ENCODE measurements at places on chromosomes 3 and 15.

DNA sequence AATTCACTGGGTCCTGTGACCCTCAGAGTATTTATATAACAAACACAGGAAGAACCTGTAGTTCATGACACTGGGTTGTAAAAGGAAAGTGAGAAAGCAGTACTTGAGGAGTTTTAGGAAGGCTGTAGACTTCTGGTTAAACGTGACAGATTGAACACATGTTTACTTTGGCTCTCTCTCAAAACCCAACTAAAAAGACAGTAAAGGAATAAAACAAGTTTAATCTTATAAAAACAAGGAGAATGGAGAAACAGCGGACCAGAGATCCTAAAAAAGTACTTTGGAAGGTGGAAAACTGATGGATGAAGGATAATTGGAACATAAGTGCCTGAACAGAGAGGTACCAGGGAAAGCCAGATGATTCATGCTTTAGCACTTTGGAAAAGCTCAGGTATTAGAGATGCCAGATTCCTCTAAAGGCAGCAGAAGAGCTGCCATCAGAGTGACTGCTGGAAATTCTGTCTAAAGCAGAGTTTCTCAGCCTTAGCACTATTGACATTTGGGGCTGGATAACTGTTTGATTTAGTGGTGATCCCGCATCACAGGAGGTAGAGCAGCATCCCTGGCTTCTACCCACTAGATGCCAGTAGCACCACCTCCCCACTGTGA is 182.9 kb upstream of the RORA start:
- DNase-seq: no peak

- no peak for DNase-seq
Observed at GRCh38 chr3:188503647-188504046, 349.7 kb downstream of the LPP start.

DNA sequence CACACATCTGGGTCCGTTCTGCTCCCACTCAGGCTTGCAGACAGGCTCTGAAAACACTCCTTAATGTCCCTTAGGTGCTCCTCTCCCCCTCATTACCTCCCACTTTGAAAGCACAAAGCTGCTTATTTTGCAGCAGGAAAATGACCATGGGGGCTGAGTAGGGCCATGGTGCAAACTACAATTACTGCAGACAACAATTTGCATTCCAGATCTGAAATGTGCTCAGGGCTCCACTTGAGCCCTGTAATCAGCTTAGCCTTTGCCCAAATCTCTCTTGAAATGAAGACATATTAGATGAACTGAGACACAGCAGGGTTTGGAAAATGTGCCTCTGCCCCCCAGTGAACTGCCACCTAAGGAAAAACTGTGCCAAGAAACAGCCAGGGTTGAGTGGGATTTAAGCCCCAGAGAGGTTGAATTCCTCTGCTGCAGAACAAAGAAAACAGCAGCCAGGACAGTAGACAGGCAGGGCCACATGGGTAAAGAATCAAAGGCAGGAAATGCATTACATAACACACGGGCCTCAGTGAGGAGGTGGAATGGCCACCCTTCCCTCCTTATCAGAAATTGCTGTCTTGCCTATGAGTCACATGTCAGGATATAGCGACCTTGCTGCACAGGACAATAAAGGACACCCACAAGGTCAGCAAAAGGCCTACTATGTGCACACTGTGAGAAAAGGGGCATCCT is 126.8 kb upstream of the ARHGEF3 start:
- DNase-seq: no peak

GRCh38 chr3:101131767-101132166 is 138.5 kb upstream of the ABI3BP start:
- no peak for DNase-seq

DNA sequence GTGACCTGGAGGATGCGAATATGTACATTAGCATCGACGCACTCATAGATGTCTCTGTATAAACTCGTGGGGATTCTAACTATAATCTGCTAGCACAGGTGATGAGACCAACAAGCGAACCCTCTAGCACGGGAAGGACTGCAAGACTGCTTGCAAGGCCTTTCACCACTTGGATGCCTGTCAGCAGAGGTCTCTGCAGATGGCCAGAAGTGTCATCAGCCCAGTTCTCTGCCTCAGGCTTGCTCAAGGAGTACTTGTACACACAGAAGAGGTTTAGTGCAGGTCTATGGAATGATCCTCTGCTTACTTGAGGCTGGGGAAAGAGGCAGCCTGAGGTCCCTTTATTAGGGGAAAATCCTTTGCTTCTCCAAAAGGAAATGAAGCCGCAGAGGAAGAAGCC is 48.1 kb downstream of the EDEM1 start:
- DNase-seq: no peak

DNA sequence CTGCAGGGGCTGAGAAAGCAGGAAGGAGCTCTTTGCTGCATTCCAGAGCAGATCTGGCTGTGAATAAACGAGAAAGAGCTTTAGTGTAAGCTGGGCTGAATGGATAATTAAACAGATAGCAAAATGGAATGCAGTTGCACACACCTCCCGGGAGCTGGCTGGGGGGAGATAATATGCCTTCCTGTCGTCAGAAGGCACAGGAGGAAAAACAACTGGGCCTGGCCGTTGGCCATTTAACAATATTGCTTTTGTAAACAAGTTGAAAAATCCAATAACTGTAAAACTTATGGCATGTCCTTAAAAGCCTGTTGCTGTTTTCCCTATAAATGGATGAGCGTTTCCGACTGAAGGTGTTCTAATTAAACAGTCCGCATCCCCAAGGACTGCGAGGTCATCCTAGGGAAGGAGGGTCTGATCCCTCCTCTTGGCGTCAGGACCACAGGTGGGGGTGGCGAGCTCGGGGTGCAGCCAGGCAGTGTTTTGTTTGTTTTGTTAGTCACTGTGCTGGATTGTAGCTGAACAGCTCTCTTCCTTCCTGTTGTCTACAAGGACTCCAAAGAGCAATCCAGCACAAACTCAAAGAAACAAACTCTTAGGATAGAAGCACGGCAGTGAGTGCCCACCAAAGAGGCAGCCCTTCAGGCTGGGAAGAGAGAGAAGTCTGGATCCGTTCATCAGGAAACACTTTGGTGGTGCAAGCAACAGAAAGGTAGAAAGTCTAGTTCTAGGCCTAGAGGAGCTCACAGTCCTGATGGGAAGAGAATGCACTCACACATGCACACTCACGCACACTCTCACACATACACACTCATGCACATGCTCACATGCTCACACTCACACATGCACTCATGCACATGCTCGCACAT is 133.4 kb upstream of the SMAD3 start:
- DNase-seq: no peak

- no peak for DNase-seq
Observed at GRCh38 chr3:158953131-158953530, 151.3 kb downstream of the MFSD1 start.

- DNase-seq: no peak
Observed at GRCh38 chr3:157104928-157105652, 54.9 kb downstream of the CCNL1 start.

GRCh38 chr15:69360642-69361041 is 53.5 kb upstream of the KIF23 start:
- DNase-seq: no peak

DNA sequence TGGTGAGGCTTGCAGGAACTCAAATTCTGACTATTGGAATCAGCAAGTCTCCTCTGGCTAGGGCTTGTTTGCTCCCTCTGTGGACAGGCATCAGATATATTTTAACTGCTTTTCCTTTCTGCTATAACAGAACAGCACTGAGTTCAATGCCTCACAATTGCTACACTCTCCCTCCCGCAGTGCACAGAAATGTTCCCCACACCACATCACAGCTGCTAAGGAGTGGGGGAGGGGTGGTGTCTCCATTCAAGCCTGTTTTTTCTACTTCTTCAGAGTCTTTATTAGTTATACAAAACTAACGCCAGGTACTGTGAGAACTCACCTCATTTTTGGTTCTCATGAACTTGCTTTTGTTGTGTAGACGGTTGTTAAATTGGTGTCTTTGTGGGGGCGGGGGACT is 68.5 kb downstream of the BCHE start:
- DNase-seq: no peak

DNA sequence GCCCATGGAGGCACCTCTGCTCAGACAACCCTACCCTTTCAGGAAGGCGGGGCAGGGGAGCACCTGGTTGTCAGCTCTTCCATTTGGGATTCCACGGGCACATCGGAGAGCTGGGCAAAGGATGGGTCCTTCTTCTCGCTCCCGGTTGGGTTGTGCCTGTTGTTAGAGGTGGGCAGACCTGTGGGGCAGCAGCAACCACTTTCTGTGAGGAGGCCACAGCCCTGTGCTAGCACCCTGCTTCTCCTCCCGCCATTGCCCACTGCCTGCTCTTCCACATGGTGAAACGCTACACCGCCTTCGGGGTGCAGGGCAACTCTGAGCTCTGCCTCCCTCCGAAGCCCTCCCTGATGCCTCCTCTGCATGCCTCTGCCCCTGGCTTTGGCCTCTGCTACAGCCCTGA is 7.0 kb upstream of the HHATL start:
- no peak for DNase-seq

DNA sequence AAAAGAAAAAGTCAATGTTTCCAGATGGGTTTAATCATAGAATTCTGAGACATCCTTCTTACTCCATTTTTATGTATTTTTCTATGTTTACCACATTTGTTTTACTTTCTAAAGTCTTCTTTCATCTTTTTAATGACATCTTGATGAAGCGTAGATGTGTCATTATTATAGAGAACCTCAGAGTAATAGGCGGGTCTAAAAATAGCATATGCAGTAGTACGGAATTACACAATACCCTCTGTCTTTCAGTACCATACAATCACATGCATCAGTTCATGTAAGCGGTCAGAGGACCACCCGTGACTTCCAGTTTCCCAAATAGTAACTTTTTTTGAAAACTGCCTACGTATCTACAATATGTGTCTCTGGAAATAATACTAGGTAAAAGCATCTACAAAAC is 224.0 kb downstream of the PLOD2 start:
- no peak for DNase-seq

DNA sequence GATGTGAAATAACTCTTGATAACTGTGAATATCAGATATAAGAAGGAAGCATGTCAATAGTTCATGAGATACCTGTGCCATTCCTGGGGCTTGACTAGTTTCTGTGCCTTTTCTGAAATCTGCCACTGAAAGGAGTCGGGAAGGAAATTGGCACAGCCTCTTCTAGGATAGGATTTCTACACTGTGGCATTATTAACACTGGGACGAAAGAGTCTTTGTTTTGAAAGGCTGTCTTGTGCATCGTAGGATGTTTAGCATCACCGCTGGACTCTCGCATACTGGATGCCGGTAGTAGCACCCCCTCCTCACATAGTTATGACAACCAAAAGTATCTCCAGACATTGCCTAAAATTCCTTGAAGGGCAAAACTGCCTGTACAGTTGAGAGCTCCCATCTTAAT is 77.9 kb upstream of the SAMMSON start:
- no peak for DNase-seq

GRCh38 chr3:87370007-87370406 is 93.6 kb upstream of the POU1F1 start:
- no peak for DNase-seq

- DNase-seq: no peak
Observed at GRCh38 chr3:19937459-19938294, 3.7 kb upstream of the EFHB start.

GRCh38 chr3:8278448-8278847 is 223.2 kb upstream of the LMCD1 start:
- no peak for DNase-seq

- DNase-seq: no peak
Observed at GRCh38 chr3:167872941-167873340, 137.4 kb downstream of the SERPINI1 start.

DNA sequence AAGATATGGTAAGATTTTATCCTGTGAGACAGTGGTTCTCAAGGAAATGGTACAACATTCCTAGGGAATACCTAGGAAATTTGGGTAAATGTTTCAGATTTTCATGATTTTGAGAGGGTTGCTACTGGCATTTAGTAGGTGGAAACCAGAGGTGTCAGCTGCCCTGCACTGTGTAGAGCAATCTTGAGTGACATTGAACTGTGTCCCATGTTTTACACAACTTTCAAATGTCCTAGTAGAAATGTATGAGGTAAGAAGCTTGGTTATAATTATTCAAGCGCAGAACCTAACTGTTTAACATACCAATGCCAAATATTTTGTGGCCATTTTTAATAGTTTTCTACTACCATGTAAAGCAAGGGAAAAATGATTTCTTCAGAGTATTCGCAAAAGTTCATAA is 120.4 kb downstream of the GADL1 start:
- DNase-seq: no peak

- no peak for DNase-seq
Observed at GRCh38 chr3:191509078-191509477, 48.1 kb downstream of the PYDC2 start.

- no peak for DNase-seq
Observed at GRCh38 chr15:99408236-99409096, 157.2 kb downstream of the LRRC28 start.

- DNase-seq: no peak
Observed at GRCh38 chr3:16906682-16907081, 21.9 kb downstream of the PLCL2 start.

GRCh38 chr3:128390867-128391266 is 75.8 kb downstream of the DNAJB8 start:
- no peak for DNase-seq

GRCh38 chr3:98561727-98562521 is 30.1 kb downstream of the GPR15 start:
- DNase-seq: no peak

GRCh38 chr3:159447841-159448240 is 540.8 kb upstream of the IL12A start:
- DNase-seq: no peak

DNA sequence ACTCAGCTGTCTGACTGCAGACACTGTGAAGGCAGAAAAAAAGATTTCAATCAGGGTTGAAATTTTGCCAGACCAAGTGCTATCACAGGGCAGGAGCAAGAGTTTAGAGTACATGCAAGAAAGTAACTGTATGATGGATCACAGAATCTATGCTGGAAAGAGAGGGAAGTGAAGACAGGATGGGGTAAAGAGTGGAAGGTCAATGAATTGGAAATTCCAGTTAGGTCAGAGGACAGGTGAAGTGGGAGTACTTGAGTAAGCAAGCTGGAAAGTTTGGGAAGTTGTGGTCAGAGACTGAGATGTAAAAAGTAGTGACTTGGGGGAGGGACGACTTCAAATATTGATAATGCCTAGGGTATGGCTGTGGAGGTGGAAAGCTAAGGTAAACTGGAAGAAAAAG is 7.2 kb downstream of the SPG11 start:
- DNase-seq: no peak

DNA sequence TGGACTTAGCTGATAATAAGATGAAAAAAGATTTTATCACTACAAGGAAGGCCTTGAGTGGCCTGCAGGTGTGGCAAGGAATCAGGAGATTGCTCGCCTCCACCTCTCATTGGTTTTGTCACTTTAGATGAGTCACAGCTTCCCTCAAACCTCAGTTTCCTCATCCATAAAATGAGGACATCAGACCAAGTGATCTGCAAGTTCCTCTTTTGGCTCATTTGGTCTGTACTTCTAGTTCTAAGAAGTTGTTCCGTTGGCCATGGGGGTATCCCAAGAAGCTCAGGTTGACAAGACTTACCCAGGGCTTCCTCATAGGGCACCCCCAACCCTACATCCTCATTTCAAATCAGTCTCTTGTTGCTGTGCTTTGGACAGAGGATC is 254.1 kb downstream of the UACA start:
- DNase-seq: no peak

- no peak for DNase-seq
Observed at GRCh38 chr3:173191611-173192010, 50.6 kb upstream of the SPATA16 start.

- DNase-seq: no peak
Observed at GRCh38 chr3:147554332-147554731, 145.2 kb downstream of the ZIC1 start.

Data from stimulated activated CD8-positive, alpha-beta memory T cell treated with anti-CD3 and anti-CD28 coated beads, Interleukin-4, amount 100 ng/mL, for 1 hour (primary cell).